Cardiac muscle cell (in vitro differentiated cells and primary cell): ENCODE measurements at places on chromosomes 2 and 18. TPM values are rescaled to one million over a fixed set of nuclear protein-coding genes. Genes with fewer than 3 reads are reported as not detected.
A peak's percentile ranks its signal among the peaks of the same experiment; 100 is the strongest.

- DNase-seq = no peak
These were observed 62.0 kb downstream of the TRAPPC12 start for GRCh38 chr2:3441465-3441864.

NT5DC4 gene
- total RNA-seq = not detected in 2 replicates

DNA sequence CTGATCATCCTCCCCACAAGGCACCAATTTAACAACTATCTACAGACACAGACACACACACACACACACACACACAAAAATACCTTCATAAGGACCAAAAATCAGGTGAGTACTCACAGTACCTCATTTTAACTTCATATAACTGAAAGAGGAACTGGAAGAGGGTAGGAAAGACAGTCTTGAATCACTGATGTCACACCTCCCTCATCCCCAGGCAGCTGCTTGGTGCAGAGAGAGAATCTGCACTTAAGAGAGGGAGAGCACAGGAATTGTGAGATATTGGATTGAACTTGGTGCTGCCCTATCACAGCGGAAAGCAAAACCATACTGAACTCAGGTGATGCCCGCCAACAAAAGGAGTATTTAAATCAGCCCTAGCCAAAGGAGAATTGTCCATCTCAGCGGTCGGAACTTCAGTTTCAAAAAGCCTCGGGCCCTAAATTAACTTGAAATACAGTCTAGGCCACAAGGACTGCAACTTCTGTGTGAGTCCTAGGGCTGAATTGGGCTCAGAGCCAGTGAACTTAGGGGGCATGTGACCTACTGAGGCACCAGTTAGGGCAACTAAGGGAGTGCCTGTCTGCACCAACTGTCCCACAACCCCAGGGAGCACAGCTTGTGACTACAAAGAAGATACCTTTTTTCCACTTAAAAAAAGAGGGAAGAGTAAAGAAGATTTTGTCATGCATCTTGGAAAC, 211.1 kb downstream of the LRATD1 start:
- DNase-seq = no peak

GRCh38 chr2:174328114-174328960, 6.4 kb upstream of the SP9 start:
- DNase-seq = no peak

CAPN14 gene
- 0.21 and 0.39 TPM in 2 replicates for total RNA-seq

TPGS2 gene
- total RNA-seq = 117 and 185 TPM in 2 replicates

NEB gene
- total RNA-seq = 1.2 and 2.4 TPM in 2 replicates

- DNase-seq = no peak
These were observed 32.0 kb upstream of the CDK5R2 start for GRCh38 chr2:218927422-218927821.

GRCh38 chr2:187051350-187051749, 202.4 kb upstream of the ZSWIM2 start:
- no peak for DNase-seq

SULT6B1 gene
- not detected in 2 replicates for total RNA-seq

PLCL1 gene
- 4.9 and 9.0 TPM in 2 replicates for total RNA-seq

DNA sequence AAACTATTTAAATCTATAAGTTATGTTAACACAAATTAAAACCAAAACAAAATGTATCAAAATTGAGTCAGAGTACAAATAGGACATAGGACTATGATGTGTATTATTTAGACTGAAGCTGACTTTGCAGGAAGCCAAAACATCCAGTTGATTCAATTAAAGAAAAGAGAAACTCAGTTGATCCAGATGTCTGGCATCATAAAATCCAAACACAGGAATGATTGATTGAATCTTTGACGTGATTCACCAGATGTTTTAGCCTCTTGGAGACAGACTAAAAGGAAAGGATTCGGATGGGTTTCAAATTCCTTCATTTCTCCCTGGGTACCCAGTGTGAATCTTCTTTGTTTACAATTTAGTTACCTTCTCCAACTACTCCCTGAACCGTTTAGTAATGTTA, 272.9 kb downstream of the IRS1 start:
- no peak for DNase-seq

GRCh38 chr2:44389895-44390294, 28.1 kb downstream of the CAMKMT start:
- DNase-seq = peak; percentile 1

SPC25 gene
- 3.3 and 10.1 TPM in 2 replicates for total RNA-seq
